ENCODE measurements at places on chromosomes 2 and 18.
A peak's percentile ranks its signal among the peaks of the same experiment; 100 is the strongest.

- DNase-seq, result peak; percentile 12
Observed at GRCh38 chr2:179532863-179533278, 268.2 kb upstream of the SESTD1 start.

DNA sequence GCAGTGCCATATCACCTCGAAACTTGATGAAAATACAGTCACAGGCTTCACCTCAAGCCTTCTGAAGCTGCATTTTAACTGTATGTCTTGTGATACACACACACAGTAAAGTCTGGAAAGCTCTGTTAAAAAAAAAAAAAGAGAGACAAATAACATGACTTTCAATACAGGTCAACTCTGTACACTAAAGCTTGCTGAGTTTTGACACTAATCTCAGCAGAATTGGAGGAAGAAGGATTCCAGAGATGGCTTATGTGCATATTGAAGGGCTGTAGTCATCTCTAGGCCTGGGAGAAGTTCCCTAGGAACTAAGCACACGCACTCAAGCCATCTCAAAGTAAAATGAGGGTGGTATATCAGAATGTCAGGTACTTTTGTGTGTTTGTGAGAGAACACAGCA is 875.1 kb downstream of the EPHA4 start:
- DNase-seq, result no peak

DNA sequence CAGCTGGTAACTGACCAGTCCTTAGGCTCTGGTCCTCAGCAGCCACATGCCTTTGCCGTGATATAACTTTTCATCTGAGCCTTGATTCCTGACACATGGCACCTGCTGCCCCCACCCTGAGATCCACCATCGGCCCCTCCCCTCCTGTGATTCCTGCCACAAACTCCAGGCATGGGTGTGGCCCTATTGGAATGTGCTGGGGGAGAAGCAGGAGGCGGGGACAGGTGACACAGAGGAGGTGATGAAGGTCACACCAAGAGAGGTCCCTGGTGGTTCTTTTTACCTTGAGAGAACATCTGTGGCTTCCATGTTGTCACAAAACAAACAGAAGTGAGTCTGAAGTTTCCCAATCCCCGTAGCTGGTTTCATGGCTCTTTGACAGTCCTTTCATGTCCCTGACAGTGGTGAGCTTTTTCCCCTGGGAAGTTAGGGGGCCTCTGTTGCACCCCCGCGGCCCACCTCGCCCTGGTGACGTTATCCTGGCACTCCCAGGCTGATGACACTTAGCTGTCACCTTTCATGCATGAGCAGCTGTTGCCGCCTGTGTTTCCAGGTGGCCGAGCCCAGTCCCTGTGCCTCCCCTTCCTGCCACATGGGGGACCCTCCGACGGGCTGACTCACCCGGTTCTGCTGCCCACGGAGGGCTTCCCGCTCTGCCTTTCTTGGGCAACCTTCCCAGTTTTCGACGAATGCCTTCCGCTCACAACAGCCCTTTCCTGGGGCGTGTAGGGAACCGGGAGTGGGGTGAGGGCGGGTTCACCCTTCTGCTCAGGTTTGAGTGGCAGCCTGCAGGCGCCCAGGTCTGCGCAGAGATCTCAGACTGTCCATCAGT is 66.3 kb upstream of the GLI2 start:
- DNase-seq, result no peak

- no peak for DNase-seq
Observed at GRCh38 chr2:579961-580360, 97.2 kb downstream of the TMEM18 start.

GRCh38 chr2:95015261-95015912 is 10.1 kb upstream of the MAL start:
- DNase-seq, result no peak
